ENCODE measurements at places on chromosomes 1 and 21. TPM values are rescaled to one million over a fixed set of nuclear protein-coding genes. Genes with fewer than 3 reads are reported as not detected.

Gene PFKFB2
- 17.5 TPM for total RNA-seq

Gene LRRC39
- total RNA-seq, result 30.3 TPM

Gene DISC1
- 22.4 TPM for total RNA-seq

Gene CACHD1
- 39.9 TPM for total RNA-seq

Gene TSNAX
- total RNA-seq, result 42.1 TPM

Gene ANKRD65
- total RNA-seq, result 6.9 TPM

Gene A3GALT2
- total RNA-seq, result 0.53 TPM

Gene PDZK1IP1
- total RNA-seq, result 28.4 TPM

Gene FMN2
- total RNA-seq, result 2.9 TPM

Data from metanephros (tissue), 2 donors.